Activated T-helper 1 cell treated with anti-CD3 and anti-CD28 coated beads, Interleukin-12 subunit alpha, Interleukin-12 subunit beta, Interleukin-2, Interleukin-4 antibody, amounts not matched to agents 30 ng/mL and 10 ng/mL and 1 ng/mL, durations not matched to agents 14 hours and 24 hours and 36 hours (primary cell): ENCODE measurements at places on chromosomes 1 and 21.
A peak's percentile ranks its signal among the peaks of the same experiment; 100 is the strongest.

DNA sequence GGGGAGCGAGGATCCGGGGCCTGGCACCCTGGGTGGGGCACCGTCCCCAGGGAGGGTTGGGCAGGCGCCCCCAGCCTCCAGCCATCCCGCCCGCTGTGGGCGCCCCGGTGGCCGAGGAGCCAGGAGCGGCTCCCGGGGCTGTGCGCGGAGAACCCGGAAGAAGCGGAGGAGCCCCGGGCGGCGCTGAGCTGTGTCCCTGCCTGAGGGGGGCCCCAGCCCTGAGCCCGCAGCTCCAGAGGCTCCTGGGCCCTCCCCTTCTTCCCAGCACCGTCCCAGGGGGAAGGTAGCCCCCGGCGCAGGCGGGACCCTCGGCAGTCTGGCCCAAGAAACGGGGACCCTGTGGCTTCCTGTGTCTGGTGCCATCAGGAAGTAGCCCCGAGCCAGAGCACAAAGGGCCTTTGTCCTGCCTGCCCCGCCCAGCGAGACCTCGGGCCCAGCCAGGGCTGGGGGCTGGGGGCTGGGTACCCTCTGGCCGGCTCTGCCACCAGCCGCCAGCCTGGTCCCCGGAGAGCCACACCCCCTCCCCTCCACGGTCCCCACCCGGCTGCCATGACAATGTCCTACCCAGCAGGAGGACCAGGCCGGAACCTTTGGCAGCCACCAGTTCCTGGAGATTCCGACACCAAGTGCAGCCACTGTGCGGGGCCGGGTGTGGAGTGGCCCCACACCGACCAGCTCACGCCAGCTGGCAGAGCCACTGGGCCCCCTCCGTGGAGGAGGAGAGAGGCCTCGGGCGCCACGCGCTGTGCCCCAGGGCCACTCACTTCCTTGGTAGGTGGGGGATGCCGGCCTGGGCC, 15.6 kb upstream of the TTLL10 start:
- DNase-seq = no peak

GRCh38 chr21:42028766-42029425, 18.7 kb upstream of the ZBTB21 start:
- no peak for DNase-seq

GRCh38 chr1:178633056-178633455, 92.0 kb upstream of the RALGPS2 start:
- DNase-seq = no peak

DNA sequence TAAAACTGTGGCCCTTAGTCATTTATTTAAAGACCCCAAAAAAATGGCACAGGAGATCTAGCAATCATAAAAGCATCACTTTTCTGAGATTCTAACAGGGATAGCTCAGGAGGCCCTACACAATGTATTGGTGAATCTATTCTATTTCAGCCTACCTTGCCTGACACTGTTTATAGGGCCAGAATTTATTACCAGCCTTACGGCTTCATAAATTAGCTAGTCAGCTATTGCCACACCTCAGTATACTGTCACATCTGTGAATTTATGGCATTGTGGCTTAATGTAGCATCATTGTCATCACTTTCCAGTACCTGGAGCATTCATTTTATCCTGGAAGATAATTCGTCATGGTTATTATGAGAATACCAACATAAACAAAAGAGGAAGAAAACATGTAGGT, 121.2 kb upstream of the ERG start:
- DNase-seq = no peak

DNA sequence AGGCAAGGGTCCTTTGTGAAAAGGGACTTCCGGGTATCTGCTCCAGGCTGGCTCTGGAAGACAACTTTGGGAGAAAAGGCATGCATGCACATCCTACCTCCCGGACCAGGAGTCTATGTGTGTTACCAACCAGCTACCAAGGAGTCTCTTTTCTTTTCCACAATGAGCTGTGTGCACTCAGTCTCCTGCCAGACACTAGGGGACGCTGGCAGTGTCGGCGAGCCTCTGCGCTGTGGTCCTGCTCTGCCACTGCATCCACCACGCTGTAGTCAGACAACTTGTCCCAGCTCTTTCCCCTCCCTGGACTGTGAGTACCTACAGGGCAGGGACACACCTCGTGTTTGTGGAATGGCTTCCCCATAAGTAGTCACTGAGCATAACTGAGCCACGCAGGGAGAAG, 5.1 kb upstream of the SSR2 start:
- DNase-seq = peak; percentile 8

GRCh38 chr1:203771901-203772301, 6.9 kb downstream of the LAX1 start:
- no peak for DNase-seq

GRCh38 chr21:45436351-45437065, 31.5 kb downstream of the COL18A1 start:
- no peak for DNase-seq

DNA sequence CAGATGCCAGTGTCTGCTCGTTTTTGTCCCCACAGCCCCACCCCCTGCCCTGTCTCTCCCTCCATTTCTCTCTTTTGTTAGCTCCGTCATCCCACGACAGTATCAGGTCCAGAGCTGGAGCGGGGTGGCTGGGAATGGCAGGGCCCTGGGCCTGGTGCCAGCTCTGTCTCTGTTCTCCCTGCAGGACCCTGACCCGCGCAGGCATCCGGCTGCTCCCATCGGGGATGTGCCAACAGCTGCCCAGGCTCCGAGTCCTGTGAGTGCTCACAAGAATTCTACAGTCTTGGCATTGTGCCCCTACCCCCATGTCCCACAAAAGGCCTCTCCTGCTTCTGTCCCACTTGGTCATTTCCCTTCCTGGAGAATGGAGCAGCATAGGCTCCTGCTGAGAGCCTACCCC, 37.4 kb downstream of the UBE2T start:
- no peak for DNase-seq

- no peak for DNase-seq
Observed at GRCh38 chr1:187549540-187549939, 720.8 kb downstream of the PLA2G4A start.

- no peak for DNase-seq
Observed at GRCh38 chr1:30747033-30748008, 10.3 kb downstream of the LAPTM5 start.

- no peak for DNase-seq
Observed at GRCh38 chr1:181112071-181112929, 23.8 kb downstream of the IER5 start.

GRCh38 chr1:155173478-155174323, at the start of gene TRIM46:
Gene TRIM46 (plus strand): TSS chr1:155173849. CDS start chr1:155173967, 118 bp downstream.
- peak; percentile 69 for DNase-seq

- peak; percentile 54 for DNase-seq
Observed at GRCh38 chr1:206921772-206922265, at the start of gene FCMR. Gene FCMR (minus strand): TSS chr1:206921941. CDS start chr1:206921854, 87 bp downstream.

- DNase-seq = no peak
Observed at GRCh38 chr1:31040038-31040437, 25.5 kb downstream of the PUM1 start.

DNA sequence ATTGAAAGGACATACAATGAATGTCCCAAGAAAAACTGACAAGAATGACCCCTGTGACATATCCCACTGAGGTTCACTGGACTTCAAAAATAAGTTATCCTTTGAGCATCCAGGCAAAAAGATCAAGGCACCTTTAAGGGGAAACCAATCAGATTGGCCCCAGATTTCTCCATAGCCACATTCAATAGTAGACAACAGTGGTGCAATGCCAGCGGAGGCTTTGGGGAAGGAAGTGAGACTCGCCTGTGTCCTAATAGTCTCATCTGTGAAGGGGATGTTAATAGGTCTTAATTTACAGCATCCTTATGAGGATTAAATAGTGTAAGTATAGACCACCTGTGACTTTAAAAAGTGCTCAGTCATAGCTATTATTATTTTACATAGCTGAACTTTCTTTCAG, 21.5 kb downstream of the RPL5 start:
- DNase-seq = no peak

- no peak for DNase-seq
Observed at GRCh38 chr1:235831148-235831547, 35.6 kb downstream of the LYST start.

DNA sequence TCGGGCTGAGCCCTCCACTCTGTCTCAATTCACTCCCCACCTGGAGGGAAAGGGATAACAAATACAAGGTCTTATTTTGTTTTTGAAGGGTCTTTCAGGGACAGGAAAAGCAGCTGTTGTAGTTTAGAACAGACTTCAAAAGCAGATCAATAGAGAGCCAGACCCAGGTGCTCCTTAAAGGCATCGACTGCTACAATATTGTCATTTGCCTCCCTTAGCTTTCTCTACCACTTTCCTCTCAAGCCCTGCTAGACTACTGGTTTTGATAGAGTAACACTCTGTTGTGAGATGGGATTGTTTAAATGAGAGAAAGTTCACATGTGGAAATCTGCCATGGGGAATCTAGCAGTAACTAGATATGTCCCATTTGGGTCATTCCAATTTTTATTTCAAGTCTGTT, 24.0 kb downstream of the RGS7 start:
- no peak for DNase-seq

DNA sequence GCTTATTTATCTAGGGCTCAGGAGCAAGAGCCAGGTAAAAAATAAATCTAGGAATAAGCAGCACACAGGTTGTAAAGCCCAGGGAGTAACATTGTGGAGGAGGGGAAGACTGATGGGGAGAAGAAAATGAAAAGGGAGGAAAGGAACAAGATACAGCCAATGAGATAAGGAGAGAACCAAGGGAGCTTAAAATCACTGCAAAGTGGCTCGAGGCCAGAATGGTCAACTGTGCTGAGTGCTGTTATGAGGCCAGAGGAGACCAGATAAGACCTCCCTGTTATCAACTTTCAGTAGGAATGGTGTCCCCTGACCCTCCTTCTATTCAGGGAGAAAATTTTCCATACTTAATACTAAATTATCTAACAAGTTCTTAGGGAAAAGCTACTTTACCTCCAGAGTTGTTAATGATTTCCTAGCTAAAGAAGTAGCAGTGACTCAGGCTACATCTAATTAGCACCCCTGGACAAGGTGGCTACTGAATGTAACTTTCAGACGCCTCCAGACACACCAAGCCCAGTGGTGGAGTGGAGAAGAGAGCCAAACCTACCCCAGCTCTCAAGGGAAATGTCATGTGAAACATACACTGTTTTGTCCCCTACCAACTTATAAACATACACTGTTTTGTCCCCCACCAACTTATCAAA, 25.5 kb downstream of the ENAH start:
- DNase-seq = no peak

DNA sequence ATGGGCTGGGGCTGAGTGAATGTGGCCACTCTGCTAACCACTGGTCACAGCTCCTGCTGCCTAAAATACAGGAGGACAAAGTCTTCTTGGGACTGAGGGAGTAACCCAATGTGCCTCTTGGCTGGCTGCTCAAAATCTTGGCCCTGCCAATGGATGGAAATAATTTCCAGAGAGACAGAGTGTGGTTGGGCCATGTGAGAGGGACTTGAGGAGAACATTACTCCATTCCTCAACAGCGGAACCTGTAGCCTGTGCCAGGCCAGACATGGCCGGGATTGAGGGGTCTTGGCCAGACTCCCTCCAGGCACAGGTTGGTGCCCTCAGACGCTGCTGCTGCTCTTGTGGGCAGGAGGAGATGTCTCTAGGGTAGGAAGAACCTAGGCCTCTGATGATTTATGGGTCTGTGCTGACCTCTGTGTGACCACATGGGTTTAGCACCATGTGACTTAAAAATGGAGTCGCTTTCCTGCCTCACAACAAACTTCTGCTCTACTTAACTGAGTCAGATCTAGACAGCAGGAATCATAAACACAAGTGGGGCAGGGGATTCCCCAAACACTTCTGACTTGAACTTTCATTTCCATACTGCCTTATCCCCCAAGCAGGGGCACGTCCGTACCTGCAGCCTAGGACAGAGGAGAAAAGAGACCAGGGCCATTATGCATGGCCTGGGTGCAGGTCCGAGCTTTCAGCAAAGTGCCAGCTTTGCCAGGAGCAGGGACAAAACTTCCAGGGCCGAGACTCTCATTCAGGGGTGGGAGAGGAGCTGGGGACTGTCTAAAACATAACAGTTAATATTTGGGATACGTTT, 79.2 kb downstream of the CD34 start:
- peak; percentile 62 for DNase-seq

- no peak for DNase-seq
Observed at GRCh38 chr1:31135973-31136600, 70.6 kb upstream of the PUM1 start.

GRCh38 chr1:211535346-211535745, 43.4 kb upstream of the RD3 start:
- no peak for DNase-seq

GRCh38 chr1:172359491-172359999, 60.9 kb upstream of the C1orf105 start:
- DNase-seq = no peak

- DNase-seq = no peak
Observed at GRCh38 chr1:111209622-111210021, 9.2 kb upstream of the DENND2D start.

- DNase-seq = no peak
Observed at GRCh38 chr1:205994346-205994745, 8.8 kb downstream of the RAB7B start.

GRCh38 chr1:36583980-36584782, 101.5 kb upstream of the CSF3R start:
- DNase-seq = no peak

DNA sequence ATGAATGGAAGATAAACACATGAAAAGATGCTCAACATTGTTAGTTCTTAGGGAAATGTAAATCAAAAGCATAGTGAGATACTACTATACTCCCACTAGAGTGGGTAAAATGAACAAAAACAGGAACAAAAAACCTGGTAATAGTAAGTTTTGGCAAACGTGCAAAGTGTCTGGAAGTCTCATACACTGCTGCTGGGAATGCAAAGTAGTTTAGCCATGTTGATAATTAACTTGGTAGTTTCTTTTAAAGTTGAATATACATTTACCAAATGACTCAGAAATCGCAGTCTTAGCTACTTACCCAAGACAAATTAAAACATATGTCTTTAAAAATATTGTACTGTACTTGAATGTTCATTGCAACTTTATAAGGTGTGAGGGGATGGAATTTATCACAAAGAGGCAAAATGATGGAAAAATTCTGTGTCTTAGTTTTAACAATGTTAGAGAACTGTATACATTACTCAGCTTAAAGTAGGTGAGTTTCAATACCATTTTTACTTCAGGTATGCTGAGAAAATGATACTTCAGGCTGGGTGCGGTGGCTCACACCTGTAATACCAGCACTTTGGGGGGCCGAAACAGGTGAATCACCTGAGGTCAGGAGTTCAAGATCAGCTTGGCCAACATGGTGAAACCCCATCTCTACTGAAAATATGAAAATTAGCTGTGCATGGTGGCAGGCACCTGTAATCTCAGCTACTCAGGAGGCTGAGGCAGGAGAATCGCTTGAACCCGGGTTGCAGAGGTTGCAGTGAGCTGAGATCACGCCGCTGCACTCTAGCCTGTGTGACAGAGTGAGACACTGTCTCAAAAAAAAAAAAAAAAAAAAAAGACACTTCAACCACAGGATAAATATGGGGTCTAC, 102.3 kb downstream of the PDE4B start:
- no peak for DNase-seq

DNA sequence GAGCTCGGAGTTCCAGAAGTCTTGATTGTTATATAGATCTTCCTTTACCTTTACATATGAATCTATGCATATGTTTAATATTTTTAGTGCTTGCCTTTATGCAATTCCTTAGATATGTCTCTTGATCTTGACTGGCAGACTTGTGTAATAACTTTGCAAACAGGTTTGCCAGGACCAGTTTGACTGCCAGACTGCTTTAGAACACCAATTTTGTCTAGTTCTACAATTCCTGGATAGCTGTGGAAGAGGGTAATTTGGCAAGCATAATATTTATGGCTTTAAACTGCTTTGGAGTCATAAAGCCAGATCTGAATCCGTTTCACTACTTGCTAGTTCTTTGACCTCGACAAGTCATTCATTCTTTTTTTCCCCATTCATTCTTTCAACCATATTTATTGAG, 250.0 kb downstream of the FAF1 start:
- DNase-seq = no peak

- no peak for DNase-seq
Observed at GRCh38 chr1:240527086-240527485, 84.9 kb downstream of the GREM2 start.
